ENCODE measurements at places on chromosomes 2 and 18.

DNA sequence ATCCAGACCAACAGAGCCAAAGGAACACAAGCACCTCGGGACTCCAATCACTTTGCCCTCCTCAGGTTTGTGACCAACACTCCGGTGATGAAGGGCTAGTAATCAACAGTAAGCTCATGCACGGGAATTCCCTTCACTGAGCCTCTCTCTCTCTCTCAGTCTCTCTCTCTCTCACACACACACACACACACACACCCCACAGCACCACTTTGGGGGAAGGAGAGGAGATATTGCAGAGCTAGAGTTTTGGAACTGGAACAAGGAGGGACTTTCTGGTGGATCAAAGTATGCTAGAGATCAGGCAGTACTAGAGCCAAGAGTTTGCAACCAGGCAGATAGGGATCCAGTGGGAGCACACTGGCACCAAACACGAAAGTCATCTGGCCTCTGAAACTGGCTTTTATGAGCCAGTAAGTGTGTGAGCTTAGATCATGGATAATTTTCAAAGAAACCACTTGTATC, 98.7 kb downstream of the ANKRD44 start:
- DNase-seq = no peak

GRCh38 chr18:72456802-72457201, 87.3 kb downstream of the CBLN2 start:
- DNase-seq = no peak

GRCh38 chr2:119849838-119850565, 90.3 kb downstream of the PTPN4 start:
- no peak for DNase-seq

DNA sequence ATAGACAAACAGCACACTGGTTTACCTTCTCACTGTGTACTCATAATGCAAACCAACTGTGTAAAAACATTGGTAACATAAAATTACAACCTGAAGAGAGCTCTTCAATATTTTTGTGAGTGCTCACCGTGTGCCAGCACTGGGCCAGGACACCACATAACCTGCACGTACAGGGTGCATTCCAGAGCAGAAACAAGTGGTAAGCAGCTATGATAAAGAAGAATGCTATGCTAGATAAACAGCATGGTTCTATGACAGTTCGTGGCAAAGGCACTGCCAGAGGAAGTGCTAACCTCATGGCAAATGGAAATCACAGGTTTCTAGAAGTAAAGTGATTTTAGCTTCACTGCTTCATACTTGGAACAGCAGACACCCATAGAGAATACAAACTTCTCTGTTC, 343.5 kb downstream of the MTX2 start:
- no peak for DNase-seq

- DNase-seq = no peak
Observed at GRCh38 chr18:79867666-79868065, 69.9 kb downstream of the KCNG2 start.

GRCh38 chr18:54871231-54871630, 43.0 kb downstream of the RAB27B start:
- DNase-seq = no peak

GRCh38 chr2:175076272-175076671, 71.1 kb upstream of the CHN1 start:
- DNase-seq = no peak

DNA sequence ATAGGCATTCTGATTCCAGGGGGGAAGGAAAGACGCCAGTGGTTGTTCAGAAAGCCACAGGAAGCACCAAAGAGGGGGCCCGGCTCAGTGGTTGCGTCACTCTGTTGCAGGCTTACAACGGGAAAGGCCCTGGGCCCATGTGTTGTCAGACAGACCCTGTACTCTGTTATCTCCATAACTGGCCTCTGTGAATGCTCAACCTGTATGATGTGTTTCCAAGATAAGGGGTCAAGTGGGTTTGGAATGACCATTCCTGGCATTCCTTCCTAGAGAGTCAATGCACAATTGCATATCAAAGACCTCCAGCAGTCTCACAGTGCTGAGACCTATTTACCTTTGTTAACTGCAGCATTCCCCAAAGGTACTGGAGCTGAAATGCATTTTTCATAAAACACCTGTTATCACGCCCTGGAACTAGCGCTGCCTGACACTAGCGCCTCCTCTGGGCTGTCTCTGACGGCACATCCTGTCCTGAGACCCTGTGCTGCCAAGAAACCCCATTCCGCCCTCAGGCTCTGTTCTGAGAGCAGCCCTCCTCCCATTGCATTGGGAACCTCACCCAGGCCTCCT, 13.2 kb upstream of the LRRFIP1 start:
- no peak for DNase-seq

- no peak for DNase-seq
Observed at GRCh38 chr18:6781142-6781714, 51.7 kb downstream of the ARHGAP28 start.

- no peak for DNase-seq
Observed at GRCh38 chr2:163732727-163733126, 3.1 kb downstream of the FIGN start.

DNA sequence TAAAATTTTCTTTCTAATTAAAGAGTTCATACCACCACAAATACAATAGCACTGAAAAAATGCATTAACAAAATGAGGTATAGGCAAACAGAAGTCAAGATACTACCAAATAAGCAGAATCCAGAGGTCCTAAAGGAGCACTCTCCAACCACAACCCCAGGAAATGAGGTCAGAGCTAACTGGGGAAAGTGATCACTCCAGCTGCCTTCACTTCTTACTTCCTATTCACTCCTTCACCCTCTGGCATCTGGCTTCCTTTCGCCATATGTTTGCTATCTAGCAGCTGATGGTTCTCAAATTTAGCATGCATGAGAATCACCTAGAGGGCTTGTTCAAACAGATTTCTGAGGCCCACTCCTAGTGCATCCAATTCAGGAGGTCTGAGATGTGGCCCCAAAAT, 212.6 kb upstream of the ACVR2A start:
- no peak for DNase-seq

DNA sequence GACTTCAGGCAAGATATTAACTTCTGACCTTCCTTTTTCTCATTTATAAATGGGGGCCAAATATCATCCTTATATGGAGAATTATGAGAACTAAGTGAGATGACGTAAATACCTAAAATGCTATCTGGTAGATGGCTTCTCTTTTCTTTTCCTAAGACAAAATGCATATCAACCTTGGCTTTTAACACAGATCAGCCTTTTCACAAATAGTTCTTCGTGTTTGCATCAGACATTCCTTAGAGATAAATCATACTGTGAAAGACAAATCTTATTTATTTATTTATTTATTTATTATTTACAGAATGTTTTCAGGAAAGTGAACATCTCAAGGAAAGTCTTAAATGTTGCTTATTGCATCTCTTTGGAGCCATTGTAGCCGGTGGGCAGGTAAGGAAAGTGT, 62.8 kb downstream of the NBEAL1 start:
- no peak for DNase-seq

DNA sequence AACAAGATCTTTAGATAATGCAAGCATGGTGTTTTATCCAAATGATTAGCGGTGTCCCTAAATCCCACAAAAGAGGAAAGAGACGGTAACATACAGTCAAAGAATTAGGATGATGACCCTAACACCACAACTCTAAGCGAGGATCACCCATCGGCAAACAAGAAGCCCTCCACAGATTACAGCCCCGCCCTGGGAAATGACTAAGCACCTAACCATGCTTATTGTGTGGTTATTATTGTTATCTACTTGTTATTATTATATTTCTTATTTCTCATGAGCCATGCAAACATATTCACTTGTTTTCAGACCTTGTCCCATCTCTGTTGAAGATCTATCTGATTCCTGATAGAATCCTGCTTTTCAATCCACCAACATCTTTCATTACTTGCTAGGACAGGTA, 651.3 kb downstream of the NYAP2 start:
- DNase-seq = no peak

- DNase-seq = no peak
Observed at GRCh38 chr18:49023938-49024803, 73.4 kb upstream of the SMAD7 start.

- DNase-seq = no peak
Observed at GRCh38 chr2:205076405-205076804, 531.1 kb downstream of the PARD3B start.

DNA sequence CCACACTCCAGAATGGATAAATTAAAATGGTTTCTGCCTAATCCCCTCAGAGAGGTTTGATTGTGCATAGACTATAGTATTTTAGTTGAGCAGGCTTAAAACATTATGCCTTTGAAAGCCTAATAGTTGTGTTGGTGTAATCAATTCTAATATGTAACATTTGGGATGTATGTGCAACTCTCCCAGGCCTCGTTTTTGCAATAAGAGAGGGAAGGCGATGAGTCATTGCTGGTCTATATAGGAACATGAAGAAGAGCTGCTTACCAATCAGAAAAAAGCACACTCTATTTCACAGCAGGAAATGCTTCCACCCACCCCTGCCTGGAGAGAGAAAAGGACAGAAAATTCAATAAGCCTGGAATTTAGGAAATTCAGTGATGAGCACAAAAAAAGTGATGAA, 1424.0 kb upstream of the PIK3C3 start:
- no peak for DNase-seq

- DNase-seq = no peak
Observed at GRCh38 chr2:168439536-168439935, 16.5 kb upstream of the CERS6 start.

DNA sequence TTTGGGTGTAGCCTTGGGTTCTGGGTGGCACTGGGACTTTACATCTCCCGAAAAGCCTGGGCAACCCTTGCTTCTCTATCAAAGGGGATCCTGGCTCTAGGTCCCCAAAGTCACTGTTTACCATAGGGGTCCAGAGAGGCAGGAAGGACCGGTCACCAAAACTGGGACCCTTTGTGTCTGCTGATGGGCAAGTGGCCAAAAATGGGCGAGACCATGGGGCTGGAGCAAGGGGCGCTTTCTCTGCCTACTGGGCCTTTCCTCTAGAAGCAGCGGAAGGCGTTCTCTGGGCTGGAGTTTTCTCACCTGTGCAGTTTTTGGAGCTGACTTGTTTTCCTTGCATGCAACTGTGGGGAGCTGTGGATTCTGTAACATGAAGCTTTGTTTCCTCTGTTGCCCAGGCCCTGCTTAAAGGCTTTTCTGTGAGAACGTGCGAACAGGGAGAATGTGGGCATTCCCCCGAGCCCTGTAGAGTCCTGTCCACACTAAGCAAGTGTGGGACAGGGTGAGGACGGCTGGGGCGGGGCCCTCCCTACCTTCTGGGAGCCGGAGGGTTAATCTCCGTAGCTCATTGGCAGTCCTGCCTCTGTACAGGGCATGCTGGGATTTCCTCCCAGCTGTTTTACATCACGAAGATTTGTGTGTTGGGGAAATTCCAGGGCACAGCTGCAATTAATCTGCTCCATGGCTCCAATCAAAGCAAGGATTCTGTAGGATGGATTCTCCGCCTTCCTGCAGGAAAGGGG, 50.2 kb downstream of the TGOLN2 start:
- DNase-seq = no peak

- no peak for DNase-seq
Observed at GRCh38 chr2:120568975-120569268, 166.7 kb upstream of the GLI2 start.

GRCh38 chr2:28751956-28752630, 463 bp downstream of the PPP1CB start:
- DNase-seq = no peak

- no peak for DNase-seq
Observed at GRCh38 chr2:106580241-106580640, 93.1 kb downstream of the CD8B2 start.

GRCh38 chr2:120692691-120693090, 43.0 kb upstream of the GLI2 start:
- DNase-seq = no peak

DNA sequence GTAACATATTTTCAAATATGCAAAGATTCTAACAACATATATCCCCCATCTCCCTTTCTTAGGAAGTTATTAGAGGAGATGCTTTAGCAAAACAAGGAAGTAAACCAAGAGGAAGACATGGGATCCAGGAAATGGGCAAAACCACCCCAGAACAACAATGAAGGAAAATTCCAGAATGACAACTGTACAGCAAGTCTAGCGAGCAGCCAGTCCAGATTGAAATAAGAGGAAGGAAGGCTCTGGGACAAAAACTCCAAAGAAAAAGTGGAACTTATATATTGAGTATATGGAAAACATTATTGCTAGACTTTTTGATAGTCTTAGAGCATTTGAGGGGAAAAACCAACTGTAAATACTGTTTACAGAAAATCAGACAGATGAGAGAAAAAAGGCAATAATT, 2.9 kb upstream of the ARPC2 start:
- DNase-seq = no peak

DNA sequence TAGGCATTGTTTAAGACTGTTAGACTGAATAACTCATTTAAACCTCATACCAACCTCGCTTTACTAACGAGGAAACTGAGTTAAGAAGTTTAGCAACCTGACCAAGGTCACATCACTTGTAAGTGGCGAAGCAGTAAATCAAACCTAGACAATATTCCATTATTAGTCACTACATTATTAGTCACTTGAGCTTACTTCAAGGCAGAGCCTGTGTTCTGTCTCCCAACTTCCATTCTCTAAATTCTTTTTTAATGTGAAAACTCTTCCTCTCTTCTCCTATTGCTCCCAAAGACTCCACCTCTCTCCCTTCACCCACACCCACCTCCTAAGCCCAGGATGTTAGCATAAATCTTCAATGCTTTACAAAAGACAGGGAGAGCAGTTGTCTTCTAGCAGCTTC, 156.5 kb downstream of the ARL6IP6 start:
- DNase-seq = no peak

GRCh38 chr18:8952769-8953760, 149.4 kb upstream of the NDUFV2 start:
- no peak for DNase-seq

DNA sequence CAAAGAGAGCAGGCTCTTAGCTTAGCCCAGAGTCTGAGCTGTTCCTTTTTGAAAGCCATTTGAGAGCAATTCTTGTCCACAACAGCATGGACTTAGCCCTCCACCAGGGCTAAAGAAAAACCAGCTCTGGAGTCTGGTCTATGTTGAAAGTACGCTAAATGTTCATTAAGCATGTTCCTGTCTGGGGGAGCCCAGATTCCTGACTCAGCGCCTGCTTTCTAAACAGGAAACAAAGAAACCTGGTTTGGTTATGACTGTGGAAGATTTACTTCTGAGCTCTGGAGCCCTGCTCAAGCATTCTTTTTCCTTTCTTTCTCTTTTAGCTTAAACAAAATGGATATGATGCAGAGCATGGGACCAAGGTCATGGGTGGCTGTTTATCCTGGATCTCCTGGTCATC, 279.8 kb downstream of the RBM43 start:
- no peak for DNase-seq

DNA sequence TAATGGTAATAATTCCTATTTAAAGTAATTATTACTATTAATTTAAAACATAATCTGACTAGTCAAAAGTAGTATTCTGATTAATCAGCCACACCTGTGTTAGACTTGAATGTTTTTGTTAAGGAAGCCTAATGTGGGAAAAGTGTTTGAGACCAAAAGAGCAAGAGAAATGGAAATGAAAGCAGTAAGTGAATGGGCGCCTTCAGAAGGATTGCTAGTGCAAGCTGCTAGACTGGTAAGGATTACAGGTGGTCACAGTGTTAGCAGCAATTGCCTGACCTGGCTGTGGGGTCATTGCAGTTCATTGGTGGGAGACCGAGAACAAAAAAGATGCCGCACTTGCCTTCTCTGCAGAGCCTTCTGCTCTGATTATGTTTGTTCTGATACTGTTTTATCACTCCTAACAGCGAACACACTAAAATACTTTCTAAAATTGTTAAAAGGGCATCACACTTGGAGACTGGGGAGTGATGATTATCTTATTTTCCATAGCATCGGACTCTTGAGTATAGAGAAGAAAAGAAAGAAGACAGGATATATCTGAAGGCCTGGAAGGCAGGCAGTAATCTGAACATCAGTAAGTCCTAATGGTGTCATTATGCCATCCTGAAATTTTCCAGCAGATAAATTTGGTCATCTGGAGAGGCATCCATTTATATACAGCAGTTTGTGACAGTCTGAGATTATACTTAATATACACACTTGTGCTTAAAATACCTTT, 5.8 kb downstream of the SOCS6 start:
- no peak for DNase-seq

Measured in stimulated activated CD8-positive, alpha-beta memory T cell treated with anti-CD3 and anti-CD28 coated beads, Interleukin-12 subunit alpha, Interleukin-12 subunit beta, amount 100 ng/mL, for 1 hour (primary cell).